ENCODE measurements at places on chromosomes 12 and 14.

- no peak for DNase-seq
Observed at GRCh38 chr12:65742018-65743010, 82.0 kb upstream of the HMGA2 start.

- DNase-seq: no peak
Observed at GRCh38 chr12:25615119-25615518, 62.0 kb upstream of the LMNTD1 start.

DNA sequence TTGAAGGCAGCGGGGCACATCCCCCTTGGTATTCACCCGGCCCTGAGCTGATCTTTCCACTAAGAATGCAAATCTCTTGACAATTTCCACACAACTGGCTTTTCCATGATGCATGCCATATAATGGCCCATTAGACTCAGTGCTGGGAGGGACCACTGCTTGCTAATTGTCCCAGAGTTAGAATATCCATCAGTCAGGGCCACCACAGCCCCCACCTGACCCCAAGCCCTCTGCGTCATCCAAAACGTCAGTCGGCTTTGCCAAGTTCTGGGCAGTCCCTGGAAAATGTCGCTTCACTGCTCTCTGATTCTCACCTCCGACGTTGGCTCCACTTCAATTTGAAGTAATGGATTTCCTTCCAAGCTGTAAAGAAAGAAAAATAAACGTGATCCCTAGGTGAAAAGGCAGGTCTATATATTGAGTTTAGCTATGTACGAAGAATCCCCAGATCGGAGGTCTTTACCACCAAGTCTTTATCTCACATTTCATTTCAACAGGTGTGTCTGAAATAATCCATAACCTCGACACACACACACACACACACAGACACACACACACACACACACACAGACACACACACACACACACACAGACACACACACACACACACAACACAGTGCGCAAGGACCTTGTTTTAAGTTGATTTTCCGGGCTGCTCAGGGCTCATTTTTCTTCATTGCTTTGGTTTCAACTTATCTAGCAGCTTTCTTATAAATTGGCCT, 165.5 kb upstream of the NOS1 start:
- DNase-seq: no peak

DNA sequence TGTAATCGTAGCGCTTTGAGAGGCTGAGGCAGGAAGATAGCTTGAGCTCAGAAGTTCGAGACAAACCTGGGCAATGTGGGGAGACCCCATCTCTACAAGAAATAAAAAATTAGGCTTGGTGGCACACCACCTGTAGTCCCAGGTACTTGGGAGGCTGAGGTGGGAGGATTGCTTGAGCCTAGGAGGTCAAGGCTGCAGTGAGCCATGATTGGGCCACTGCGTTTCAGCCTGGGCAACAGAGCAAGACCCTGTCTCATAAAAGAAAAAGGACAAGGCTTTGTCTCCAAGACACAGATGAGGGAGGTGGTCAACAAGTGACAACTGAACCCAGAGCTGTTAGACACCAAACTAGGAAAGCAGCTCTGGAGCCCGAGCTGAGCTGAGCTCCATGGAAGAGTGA, 14.5 kb upstream of the TAMALIN start:
- no peak for DNase-seq

GRCh38 chr12:57258977-57259970, 8.3 kb upstream of the STAC3 start:
- no peak for DNase-seq

- DNase-seq: no peak
Observed at GRCh38 chr14:61503167-61503801, 181.9 kb downstream of the PRKCH start.

DNA sequence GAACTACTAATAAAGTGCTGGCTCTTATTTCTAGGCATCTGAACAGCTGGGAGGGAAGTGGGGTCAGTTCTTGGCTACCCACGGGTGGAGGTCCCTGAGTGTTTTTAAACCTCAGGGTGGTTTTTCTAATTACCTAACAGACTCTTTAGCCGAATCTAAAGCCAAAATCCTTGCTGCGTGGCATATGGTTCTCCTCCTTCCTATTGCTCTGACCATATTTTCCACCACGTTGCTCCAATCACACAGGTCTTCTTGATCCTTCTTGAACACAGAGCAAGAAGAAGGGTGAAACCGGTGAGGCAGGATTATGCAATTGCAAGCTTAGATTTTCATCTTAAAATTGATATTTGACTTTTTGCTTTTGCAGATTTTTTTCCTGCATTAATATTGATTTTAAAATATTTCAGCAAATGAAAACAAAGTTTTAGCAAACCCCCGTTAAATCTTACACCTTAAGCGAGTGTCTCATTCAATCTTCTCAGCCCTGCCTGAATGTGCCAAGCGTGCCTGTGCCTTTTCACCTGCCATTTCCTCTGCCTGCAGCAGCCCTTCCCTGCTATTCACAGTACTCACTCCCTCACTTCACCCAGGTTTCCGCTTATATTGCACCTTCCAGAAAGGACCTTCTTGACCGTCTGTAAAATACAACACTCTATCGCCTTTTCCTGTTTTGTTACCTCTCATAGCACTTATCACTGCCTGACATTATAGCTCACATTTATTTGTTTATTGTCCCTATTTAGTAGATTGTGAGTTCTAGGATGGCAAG, 506.0 kb downstream of the DIO2 start:
- DNase-seq: no peak

DNA sequence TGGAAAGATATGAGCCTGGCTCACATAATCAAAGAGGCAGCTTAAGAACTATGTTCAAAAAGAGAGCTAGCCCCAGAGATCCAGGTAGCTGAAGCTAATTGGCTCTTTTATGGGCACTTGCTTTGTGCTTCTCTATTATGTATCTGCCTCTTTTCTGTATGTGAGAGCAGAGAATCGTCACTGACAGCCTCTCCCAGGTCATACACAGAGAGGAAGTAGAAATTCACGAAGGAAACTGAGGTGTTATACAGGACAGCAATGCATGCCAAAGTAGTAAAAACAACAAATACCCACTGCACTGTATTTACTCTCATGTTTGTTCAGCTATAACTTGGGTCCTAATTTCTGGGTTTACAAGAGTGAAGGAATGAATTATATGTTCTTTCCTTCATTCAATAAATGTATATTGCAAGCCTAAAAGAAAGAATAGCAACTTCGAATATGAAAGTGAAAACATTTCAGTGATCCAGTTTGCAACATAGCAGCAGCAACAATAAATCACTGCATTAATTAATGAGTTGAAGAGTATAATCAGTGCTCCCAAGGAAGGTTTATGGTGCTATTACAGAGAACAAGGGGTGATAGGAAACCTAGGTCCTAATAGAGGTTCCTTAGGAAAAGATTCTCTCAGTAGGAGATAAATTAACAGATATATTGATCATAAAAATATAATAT, 47.1 kb upstream of the ATXN7L3B start:
- no peak for DNase-seq

GRCh38 chr12:132259872-132260695, 69.3 kb downstream of the GALNT9 start:
- DNase-seq: no peak

GRCh38 chr14:95200404-95200803, 43.1 kb upstream of the DICER1 start:
- peak; percentile 28 for DNase-seq

- no peak for DNase-seq
Observed at GRCh38 chr12:39958377-39958776, 147.5 kb downstream of the SLC2A13 start.

- peak; percentile 92 for DNase-seq
Observed at GRCh38 chr14:73785834-73786635, 65.6 kb upstream of the PTGR2 start.

- DNase-seq: no peak
Observed at GRCh38 chr12:11654338-11654737, 4.9 kb downstream of the ETV6 start.

Measured in coronary artery (tissue), 2 donors.